ENCODE measurements at places on chromosomes 1 and 21. TPM values are rescaled to one million over a fixed set of nuclear protein-coding genes. Genes with fewer than 3 reads are reported as not detected.

DNA sequence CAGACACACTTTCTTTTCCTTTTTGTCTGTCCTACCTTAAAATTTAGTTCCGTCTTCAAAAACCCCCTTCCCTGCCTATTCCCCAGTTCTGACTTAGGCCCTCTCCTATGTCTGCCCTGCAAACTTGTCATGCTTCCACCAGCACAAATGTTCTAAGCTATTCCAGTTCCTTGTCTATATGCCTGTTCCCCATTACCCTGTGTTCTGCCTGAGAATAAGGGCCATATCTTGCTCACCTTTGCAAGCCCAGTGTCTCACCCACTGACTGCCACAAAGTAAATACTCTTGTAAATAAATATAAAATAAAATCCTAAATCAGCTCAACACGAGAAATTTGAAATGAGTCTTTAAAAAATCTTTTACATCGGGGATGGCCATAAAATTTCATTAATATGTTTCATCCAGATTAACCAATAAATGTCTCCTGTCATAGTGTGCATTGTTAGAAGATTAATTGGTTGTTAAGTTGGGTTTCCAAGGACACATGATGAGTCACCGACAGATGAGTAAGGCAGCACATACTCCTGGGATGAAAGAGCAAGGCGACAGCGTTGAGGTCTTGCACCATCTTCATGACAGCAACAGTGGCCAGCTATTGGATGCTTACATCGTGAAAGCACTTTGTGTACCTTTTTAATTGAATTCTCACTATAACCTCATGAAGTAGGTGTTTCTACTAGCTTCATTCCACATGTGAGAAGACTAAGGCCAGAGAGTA is 92.6 kb upstream of the NGF start:
- DNase-seq: peak; percentile 2

GRCh38 chr1:19468397-19468956 is 16.9 kb downstream of the CAPZB start:
- DNase-seq: peak; percentile 55

DNA sequence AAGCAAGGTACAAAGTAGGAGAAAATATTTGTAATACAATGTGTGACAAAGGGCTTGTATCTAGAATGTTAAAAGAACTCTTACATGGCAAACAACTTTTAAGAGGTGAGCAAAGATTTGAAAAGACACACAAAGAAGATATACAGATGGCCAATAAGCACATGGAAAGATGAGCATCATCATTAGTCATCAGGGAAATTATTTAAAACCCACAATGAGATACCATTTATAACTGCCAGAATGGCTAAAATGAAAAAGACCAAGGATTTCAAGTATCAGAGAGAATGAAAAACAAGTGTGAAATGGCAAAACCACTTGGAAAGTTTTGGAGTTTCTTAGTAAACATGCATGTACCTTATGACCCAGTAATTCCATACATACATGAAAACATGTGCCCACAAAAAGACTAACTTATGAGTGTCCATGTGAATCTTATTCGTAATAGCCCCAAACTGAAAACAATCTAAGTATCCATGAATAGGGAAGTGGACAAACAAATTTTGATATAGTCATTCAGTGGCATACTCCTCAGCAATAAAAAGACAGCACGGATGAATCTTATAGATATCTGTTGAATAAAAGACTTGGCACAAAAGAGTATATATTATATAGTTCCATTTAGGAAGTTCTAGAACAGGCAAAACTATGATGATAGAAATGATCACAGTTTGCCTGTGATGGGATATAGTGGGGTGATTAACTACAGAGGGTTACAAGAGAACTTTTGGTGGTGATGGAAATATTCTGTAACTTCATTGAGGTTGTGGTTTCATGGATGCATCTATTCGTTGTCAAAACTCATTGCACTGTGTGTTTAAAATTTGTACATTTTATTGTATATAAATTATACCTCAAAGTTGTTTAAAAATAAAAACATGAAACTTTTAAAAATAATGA is 82.0 kb downstream of the DISP1 start:
- no peak for DNase-seq

- no peak for DNase-seq
Observed at GRCh38 chr1:204350857-204351573, 8.7 kb downstream of the PLEKHA6 start.

- DNase-seq: no peak
Observed at GRCh38 chr1:229420765-229421164, 13.1 kb downstream of the ACTA1 start.

GPR157 gene
- 17.2 TPM for total RNA-seq

Measured in Caco-2 (cell line).